T-helper 2 cell treated with Interferon-gamma antibody and Interleukin-4, amounts not matched to agents 100 ng/mL and 5 ng/mL, for 36 hours (primary cell): ENCODE measurements at places on chromosomes 3 and 15. TPM values are rescaled to one million over a fixed set of nuclear protein-coding genes. Genes with fewer than 3 reads are reported as not detected.

Gene PLA2G4E
- not detected in 2 replicates for total RNA-seq

Gene CCR4
- 175 and 177 TPM in 2 replicates for total RNA-seq

Gene LIPH
- not detected in 2 replicates for total RNA-seq

Gene DTWD1
- 17.5 and 20.5 TPM in 2 replicates for total RNA-seq

Gene CX3CR1
- 1.8 and 2.1 TPM in 2 replicates for total RNA-seq

Gene CTXN2
- 0.05 TPM in 1 of 2 replicates, not detected in the other for total RNA-seq

Gene TMEM43
- total RNA-seq: 38.0 TPM in 2 replicates

Gene MBD4
- 44.4 and 49.0 TPM in 2 replicates for total RNA-seq

Gene CHST2
- 18.3 and 19.3 TPM in 2 replicates for total RNA-seq

Gene FGF12
- not detected in 2 replicates for total RNA-seq

Gene CSTA
- total RNA-seq: not detected in 2 replicates

Gene HRG
- not detected in 2 replicates for total RNA-seq
